Hindlimb muscle (tissue), 1 donor: ENCODE measurements at places on chromosomes 6 and 20.

GRCh38 chr20:37702403-37703034 is 8.7 kb downstream of the CTNNBL1 start:
- DNase-seq: no peak

GRCh38 chr6:5828296-5828695 is 178.4 kb downstream of the NRN1 start:
- DNase-seq: no peak

DNA sequence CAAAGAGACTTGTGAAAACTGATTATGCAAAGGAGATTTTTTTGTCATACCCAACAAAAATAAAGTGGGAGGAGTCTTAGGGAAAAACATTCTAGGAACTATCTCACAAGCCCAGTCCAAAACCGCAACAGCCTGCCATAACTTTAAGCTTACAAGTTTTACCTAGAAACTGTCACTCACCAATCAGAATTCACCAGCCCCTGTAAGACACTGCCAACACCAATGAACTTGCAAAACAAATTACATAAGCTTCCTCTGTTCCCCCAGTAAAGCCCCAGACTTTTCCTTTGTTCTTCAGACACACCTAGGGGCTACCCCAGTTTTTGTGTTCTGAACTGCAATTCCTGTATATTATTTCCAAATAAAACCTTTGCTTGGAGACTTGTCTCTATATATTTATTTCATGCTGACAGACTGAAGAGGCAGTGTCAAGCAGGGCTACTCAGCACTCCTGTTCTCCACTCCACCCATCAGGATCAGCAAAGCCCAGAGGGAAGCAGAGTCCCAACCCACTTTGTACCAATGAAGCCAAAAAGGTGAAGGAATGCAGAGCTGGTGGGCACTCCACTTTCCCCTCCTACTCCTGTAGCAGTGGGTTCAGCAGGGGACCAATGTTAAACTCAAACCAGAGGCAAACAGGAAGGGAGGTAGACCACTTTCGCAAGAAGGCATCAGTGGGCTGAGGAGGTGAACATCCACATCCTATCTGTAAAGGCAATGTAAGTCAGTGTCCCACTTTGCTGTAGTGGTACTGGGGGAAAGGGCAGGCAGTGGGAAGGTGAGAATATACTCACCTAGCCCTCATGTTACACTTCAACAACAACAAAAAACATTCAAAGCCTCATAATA is 142.5 kb upstream of the RUNX2 start:
- no peak for DNase-seq

- no peak for DNase-seq
These were observed 34.8 kb upstream of the RUNX2 start for GRCh38 chr6:45293306-45293705.

GRCh38 chr6:164612751-164613150 is 696.7 kb downstream of the C6orf118 start:
- no peak for DNase-seq

GRCh38 chr20:44279228-44279627 is 31.8 kb downstream of the FITM2 start:
- DNase-seq: no peak

GRCh38 chr6:163579880-163580295 is 165.4 kb downstream of the QKI start:
- no peak for DNase-seq

GRCh38 chr6:154683756-154684523 is 49.3 kb upstream of the SCAF8 start:
- no peak for DNase-seq

DNA sequence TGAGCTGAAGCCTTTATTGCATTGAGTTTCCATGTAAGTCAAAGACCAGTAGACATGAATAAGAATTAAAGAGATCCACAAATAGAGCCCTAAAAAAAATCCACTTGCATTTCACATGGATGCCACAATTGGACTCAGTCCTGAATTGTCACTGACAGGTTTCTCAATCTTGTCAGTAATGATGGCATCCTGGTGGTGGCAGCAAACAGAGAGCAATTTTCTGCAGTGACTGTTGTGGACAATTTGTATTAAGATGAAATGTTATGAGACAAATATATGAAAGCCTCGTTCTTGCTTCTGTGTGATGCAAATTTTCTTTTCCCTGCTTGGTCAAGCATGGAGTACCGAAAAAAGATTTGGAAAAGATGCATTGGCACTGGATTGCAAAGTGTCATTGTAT is 278.9 kb downstream of the SAMD5 start:
- DNase-seq: no peak

GRCh38 chr20:52313341-52313963 is 121.9 kb upstream of the ZFP64 start:
- DNase-seq: peak; percentile 54

- DNase-seq: no peak
These were observed 134.6 kb upstream of the EEF1E1 start for GRCh38 chr6:8236956-8237355.

- no peak for DNase-seq
These were observed 172.4 kb downstream of the PLCB4 start for GRCh38 chr20:9241232-9241692.

DNA sequence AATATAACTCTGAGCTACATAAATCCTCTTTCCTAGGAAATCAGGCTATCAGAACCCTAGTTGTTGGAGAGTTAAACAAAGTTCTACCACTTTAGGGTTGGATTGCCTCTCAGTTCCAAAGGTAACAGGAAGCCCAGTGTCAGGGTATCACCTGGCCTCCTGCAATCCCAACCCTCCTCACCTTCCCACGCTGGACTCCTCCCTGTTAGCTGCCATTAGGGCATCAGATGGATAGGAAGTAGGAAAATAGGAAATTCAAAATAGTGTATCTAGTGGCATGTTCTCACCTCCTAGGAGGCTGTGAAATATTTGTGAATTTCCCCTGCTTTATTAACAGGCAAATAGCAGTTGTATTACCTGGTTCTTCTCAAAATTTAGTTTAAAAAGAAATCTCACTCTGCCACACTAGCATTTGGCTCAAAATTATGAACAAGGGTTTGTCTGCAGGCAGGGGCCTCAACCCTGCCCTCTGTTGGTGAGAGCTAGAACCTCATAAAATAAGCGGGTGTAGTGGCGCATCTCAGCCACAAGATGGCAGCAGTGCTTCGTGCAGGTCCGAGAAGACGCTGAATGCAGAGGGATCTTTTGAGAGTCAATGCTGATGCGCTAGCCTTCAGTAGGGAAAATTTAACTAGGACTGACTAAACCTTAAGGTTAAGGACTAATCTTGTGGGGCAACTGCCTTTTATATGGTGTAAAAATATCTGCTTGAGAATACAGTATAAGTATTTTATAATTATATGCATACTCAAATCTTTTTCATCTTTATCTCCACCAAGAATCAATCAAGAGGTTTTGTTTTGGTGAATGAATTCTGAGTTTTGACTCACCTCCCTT is 209.8 kb upstream of the KCNQ5 start:
- peak; percentile 83 for DNase-seq

DNA sequence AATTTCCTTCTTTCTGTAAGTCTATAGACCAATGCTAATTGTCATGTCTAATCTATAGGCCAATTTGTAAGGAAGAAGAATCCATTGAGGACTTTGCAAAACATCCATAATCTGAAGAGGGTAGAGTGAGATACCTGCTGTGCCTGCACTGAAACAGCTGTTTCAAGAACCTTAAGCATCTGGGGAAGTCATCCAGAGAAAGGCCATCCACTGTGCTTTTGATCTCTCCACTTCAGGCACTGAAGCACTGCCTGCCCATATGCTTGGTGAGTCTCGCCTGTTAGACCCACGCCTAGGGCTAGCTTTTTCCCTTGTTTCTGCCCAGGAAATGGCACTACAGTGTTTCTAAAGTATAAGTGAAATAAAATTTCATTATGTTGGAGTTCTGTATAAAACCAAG is 921.8 kb upstream of the EPHA7 start:
- no peak for DNase-seq

DNA sequence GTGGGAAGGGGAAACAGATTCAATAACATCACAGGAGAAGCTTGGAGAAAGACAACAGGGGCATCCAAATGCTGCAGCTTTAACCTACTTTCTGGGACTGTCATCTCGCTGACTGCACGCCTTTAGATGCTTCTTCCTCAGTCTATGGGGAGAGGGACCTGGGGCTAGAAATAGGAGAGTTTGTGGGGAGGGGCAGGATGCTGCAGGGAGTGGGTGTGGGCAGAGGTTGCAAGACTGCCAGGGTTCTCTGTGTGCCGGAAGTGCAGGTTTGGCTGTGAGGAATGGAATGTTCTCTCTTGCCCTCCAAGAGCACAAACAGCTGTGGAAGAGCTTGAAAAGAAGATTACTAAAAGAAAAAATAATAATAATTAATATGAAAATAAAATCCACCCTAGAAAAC is 93.2 kb downstream of the FOXO3 start:
- DNase-seq: peak; percentile 32

DNA sequence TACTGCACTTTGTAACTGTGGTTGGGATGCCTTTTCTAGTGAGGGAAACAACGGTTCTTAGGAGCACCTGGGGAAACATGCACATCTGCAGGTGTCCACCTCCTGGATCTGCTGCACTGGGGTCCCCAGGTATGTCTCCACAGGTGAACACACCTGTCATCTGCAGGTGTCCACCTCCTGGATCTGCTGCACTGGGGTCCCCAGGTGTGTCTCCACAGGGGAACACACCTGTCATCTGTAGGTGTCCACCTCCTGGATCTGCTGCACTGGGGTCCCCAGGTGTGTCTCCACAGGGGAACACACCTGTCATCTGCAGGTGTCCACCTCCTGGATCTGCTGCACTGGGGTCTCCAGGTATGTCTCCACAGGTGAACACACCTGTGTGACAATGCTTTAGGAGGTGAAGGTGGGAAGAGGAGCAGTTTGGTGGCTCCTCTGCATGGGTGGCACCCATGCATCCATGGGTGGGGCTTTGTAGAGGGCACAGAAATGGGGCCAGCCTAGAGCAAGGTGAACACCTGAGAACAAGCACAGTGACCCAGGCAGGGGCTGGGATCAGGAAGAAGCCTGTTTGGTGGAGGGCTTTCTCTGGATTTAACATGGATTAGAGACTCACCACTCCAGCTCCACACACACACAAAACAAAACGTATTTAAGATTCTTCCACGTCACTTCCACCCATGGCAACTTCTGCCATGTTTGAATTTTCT is 206.0 kb upstream of the CDH4 start:
- DNase-seq: no peak

GRCh38 chr20:63400486-63401210 is 39.5 kb upstream of the CHRNA4 start:
- no peak for DNase-seq

DNA sequence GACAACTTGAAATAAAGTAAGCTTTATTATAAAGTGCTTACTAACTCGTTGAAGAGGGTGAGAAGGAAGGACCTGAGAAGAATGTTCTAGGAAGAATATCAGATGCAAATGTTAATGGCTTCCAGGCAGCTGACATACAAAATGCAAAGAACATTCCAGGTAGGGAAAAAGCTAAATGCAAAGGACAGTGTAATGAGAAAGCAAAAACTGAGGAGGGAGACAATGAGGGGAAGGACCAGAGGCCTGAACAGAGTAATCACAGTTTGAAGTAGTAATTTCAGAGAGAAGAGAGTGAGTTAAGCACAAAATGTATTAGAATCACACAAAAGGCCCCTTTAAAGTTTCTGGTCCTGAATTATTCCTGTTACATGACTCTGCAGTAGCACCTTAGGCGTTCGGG is 81.3 kb downstream of the HMGCLL1 start:
- DNase-seq: no peak

DNA sequence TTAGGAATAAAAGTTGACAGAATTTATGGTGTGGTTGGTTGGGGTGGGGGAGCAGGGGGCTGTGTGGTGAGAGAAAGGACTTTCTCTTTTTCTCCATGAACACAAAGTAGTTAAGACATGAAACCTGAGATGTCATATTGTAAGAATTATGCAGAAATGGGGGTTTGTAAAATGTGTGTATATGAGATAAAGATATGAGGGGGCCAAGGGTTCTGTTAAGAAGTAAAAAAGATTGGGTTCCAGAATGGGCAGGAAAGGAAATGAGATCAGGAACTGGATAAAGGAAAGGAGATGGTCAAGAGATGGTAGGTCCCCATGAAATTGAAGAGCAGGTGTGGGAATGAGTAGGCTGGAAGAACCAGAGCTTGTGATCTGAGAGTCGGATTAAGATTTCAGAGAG is 9.7 kb downstream of the RNF146 start:
- no peak for DNase-seq

DNA sequence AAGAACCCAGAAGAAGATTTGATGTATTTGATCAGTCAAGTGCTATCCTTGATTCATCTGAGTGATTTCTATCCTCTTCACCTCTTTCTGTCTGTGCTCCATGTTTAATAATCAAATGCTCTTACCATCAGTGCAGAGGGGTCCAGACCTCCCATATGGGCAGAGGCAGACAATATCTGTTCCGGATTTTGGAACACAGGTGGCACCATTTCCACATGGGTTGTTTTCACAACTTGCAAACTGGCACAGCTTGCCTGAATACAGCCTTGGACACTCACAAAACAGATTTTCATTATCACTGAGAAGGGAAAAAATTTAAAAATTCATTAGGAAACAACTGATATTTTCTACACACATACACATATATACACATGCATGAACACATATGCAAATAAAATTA is 228.5 kb downstream of the PHF3 start:
- no peak for DNase-seq

DNA sequence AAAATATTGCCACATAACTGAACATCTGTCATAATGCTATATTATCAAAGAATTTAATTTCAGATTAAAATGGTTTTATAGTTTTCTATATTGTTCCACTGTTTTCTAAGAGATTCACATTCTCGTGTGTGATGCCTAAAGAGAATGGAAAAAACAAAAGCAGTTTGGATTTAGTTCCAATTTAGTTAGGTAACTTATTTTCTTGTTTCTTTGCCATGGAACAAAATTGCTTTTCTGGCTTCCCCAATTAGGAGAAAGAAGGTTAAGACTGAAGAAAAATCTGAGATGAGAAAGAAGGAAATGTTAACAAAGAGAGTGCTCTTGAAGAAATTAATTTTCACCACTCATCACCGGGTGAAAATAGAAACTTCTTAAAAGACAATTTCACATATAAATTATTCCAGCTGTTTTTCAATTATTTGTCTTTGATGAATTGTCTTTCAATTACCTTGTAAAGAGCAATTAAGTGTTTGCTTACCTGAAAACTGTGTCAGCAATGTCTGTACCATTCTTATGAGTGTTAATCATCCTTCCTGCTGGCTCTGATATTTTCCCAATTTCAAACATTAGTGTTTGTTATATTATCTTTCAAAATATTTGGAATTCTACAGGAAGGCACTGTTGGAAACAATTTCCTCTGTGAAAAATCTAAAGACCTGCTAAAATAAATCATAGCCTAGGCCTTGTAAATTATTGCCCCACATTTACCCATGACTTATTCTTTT is 19.5 kb downstream of the PHACTR2 start:
- no peak for DNase-seq

- DNase-seq: no peak
These were observed 145.1 kb upstream of the SMLR1 start for GRCh38 chr6:130682066-130682465.

- DNase-seq: no peak
These were observed 5.0 kb downstream of the MANBAL start for GRCh38 chr20:37294262-37294981.

DNA sequence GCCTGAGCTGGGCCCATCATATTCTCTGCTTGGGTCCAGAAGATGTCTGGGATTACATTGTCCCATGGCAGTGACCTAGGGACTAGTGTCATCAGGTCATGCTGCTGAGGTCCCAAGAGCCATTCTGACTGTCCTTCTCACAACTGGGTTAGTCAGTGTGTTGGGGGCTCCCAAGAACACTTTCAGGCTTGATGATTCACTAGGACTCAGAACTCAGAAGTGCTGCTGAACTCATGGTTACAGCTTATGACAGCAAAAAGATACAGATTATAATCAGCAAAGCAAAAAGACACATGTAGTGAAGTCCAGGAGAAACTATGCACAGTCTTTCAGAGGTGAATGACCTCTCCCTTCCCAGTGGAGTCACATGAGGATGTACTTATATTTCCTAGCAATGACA is 107.8 kb downstream of the SYNE1 start:
- DNase-seq: no peak
